Activated T-helper 1 cell treated with anti-CD3 and anti-CD28 coated beads, Interleukin-12 subunit alpha, Interleukin-12 subunit beta, Interleukin-2, Interleukin-4 antibody, amounts not matched to agents 30 ng/mL and 10 ng/mL and 1 ng/mL, durations not matched to agents 14 hours and 24 hours and 36 hours (primary cell): ENCODE measurements at places on chromosomes 5 and 9. TPM values are rescaled to one million over a fixed set of nuclear protein-coding genes. Genes with fewer than 3 reads are reported as not detected.

The PLK2 gene
- total RNA-seq = 37.4 and 39.1 TPM in 2 replicates

GRCh38 chr5:89421035-89421434, 538.1 kb upstream of the MEF2C start:
- DNase-seq = no peak

The TAF11L5 gene
- total RNA-seq = not detected in 2 replicates

- DNase-seq = no peak
Measured at GRCh38 chr9:79408200-79408599, 163.6 kb upstream of the TLE4 start.

The PAIP2 gene
- 88.4 and 97.3 TPM in 2 replicates for total RNA-seq

The APBA1 gene
- total RNA-seq = 2.4 and 3.5 TPM in 2 replicates

The GABRB2 gene
- not detected in 2 replicates for total RNA-seq
